ENCODE measurements at places on chromosomes 3 and 15. TPM values are rescaled to one million over a fixed set of nuclear protein-coding genes. Genes with fewer than 3 reads are reported as not detected.

Gene SH3GL3
- polyA plus RNA-seq, result not detected

Gene SOX14
- polyA plus RNA-seq, result not detected

Gene IMPG2
- polyA plus RNA-seq, result 0.10 TPM

Gene EFHB
- polyA plus RNA-seq, result 0.29 TPM

Gene GRAMD1C
- 1.2 TPM for polyA plus RNA-seq

Gene TTC21A
- 2.3 TPM for polyA plus RNA-seq

Gene SLC28A1
- polyA plus RNA-seq, result not detected

Gene ATP2C1
- polyA plus RNA-seq, result 105 TPM

GRCh38 chr3:16379838-16380237 lies 114.8 kb downstream of the OXNAD1 start:
- DNase-seq, result no peak

DNA sequence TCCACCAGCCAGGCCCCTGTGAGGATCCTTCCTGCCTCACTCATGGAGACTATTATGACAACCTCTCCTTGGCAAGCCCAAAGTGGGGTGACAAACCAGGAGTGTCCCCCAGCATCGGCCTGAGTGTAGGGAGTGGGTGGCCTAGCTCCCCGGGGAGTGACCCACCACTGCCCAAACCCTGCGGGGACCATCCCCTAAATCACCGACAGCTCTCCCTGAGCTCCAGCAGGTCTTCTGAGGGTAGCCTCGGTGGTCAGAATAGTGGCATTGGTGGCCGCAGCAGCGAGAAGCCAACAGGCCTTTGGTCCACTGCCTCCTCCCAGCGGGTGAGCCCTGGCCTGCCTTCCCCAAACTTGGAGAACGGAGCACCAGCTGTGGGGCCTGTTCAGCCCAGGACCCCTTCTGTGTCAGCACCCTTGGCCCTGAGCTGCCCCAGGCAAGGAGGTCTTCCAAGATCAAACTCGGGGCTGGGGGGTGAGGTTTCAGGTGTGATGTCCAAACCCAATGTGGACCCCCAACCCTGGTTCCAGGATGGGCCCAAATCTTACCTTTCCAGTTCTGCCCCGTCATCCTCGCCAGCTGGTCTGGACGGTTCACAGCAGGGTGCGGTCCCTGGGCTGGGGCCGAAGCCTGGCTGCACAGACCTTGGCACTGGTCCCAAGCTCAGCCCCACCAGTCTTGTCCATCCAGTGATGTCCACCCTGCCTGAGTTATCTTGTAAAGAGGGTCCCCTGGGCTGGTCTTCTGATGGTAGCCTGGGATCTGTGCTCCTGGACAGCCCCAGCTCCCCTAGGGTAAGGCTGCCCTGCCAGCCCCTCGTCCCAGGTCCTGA lies 1.0 kb downstream of the LIMD1 start:
- no peak for DNase-seq

DNA sequence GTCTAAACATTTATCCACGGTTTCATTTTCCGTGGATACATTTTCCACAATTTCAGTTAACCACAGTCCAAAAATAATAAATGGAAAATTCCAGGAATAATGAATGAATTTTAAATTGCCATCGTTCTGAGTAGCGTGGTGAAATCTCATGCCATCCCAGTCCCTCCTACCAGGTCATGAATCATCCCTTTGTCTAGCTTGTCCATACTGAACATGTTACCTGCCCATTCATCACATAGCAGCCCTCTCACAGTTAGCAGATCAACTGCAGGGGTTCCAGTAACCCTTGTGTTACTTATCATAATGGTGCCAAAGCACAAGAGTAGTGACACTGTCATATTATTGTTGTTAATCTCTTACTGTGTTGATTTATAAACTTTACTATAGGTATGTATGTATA lies 124.5 kb downstream of the GSK3B start:
- no peak for DNase-seq

DNA sequence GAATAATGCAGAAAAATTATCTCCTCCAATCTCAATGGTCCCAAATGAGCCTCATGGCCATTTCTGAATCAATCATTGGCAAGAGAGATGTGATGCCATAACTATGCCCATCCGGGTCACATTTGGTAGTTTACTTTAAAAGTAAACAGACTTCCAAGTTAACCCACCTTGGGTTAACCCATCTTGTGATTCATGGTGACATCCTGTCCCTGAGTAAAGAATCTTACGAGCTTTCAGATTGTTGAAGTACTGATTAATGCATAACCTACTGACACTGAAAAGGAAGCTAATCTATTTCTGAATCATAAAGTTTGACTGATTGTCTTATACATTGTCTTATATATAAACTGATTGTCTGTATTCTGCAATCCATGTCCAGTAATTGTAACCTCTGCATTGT lies 467.2 kb upstream of the AGTR1 start:
- no peak for DNase-seq

GRCh38 chr3:112013784-112014143 lies 15.0 kb downstream of the TAGLN3 start:
- no peak for DNase-seq

DNA sequence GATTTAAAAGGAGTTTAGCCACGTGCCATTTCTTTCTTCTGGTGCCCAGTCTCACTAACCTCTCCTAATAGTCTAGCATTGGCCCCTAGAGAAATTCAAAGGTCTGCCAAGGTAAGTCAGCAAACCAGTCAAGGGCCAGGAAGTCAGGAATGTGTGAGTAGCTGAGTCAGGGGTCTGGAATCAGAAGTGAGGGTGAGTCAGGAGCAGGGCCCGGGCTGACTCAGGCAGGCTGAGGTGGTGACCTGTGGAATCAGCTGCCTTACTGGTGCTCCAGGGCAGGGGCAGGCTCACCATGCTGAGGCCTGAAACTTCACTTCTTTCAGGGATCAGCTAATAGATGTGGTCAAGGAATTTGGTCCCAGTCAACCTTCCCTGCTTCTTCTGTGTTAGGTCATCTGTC lies 105.8 kb upstream of the MYZAP start:
- peak; percentile 26 for DNase-seq

- DNase-seq, result peak; percentile 4
These were observed 6.5 kb downstream of the PDCD10 start for GRCh38 chr3:167728176-167728575.

- no peak for DNase-seq
These were observed 472 bp downstream of the CHST14 start for GRCh38 chr15:40471105-40471807.

DNA sequence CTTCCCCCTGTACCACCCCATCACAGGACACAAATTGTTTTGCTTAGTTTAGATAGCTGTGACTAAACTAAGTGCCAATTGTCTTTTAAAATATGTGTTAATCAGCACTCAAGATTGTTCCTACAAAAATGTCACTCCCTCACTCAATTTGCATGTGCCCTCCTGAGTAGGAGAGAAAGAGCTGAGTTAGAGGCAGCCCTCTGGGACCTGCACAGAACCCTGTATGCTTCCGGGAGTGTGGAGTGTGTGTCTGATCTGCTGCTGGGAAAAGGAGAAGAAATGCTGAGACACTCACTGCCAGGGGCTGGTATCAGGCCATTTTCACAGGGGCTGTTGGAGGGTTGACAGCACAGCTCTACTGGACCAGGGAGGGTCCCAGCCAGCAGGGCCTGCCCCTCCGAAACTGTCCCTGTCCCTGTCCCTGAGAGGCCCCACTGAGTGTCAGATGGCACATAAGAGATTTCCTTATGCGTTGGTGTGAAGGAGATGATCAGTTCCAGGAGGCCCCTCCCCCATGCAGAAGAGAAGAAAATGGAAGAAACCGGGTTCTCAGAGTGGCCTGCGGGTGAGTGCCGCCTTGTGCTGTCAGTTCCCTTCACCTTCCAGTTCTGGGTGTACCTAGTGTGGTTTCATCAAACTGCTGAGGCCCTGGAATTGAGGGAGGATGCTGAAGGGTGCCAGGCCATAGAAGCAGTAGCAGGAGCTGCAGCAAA lies 3.9 kb upstream of the B3GNT5 start:
- DNase-seq, result no peak

- DNase-seq, result no peak
These were observed 28.6 kb upstream of the STXBP5L start for GRCh38 chr3:120879411-120879810.

GRCh38 chr3:157135671-157136396 lies 24.1 kb downstream of the CCNL1 start:
- DNase-seq, result no peak

GRCh38 chr3:63886858-63887257 lies 23.2 kb downstream of the ATXN7 start:
- no peak for DNase-seq

GRCh38 chr15:80835336-80835735 lies 56.2 kb downstream of the CEMIP start:
- no peak for DNase-seq

DNA sequence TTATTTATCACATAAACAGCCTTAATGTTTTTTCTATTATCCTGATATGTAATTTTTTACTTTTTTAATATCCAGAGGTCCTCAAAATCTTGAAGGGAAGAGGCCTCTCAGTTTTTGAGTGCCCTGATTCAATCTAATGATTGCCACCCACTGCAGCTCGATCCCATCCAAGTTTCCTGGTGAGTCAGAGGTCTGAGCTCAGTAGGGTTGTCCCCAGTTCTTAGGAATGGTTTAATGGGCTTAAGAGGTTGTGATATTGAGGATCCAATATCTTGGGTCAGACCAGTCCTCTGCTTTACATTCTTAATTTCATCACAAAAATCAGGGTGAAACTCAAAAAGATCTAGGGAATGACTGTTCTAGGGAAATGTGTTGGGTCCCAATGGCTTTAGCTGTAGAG lies 238.5 kb downstream of the NSUN3 start:
- DNase-seq, result no peak

DNA sequence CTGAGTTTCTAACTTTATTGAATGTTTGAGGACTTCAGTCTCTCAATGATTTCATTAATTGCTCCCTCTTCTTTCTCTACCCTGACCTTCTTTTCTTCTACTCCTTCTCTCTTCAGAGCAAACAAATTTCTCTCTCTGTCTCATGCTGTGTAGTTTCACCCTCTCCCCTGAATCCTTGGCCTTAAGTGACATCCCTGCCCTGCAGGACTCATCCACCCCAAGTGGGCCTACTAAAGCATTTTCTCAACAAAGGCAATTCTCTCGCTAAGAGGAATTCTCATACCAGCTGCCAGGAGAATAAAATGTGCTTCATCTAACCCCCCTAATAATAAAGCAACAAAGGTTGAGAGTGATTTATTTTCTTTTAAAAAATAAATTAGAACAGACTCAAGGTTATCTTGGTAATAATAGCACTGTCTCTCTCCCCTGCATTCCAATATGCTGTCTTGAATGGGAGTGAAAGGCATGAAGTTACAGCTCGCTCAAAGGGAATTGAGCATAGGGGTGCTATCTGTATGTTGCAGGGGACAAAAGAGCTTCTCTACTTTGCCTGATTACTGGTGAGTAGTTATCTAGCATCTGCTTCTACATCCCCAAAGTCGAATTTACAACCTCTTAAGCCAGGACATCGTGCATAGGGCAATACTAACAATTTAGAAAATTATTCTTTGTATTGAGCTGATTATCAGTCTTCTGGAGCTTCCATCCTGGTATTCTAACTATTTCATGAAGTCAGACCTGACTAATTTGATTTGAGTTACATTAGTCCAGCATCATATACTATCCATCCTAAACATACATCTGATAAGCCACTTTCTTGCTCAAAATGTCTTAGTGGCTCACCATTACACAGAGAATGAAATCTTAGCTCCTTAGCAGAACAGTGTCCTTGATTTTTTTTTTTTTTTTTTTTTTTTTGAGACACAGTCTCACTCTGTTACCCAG lies 76.9 kb upstream of the DNAJC19 start:
- DNase-seq, result no peak

DNA sequence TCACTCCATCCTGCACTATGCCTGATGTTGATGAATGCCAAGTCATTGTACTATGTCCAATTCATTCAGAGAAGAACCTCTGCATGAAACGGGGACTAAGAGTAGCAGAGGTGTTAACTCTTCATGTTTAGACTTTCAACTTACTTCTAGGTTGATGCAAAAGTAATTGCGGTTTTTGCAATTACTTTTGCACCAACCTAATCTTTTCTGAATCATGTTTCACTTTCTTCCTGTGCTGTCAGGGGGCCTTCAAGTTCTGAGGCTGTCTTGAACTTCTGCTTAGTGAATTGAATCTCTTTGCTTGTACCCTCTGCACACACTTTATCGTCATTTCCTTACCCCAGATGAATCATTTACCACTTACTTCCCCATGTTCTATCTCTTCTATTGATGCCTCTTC lies 636.2 kb downstream of the NAALADL2 start:
- DNase-seq, result no peak

- DNase-seq, result no peak
These were observed 219.7 kb upstream of the COL8A1 start for GRCh38 chr3:99418709-99419108.

- peak; percentile 59 for DNase-seq
These were observed 310.4 kb downstream of the ERC2 start for GRCh38 chr3:56157693-56158362.

- no peak for DNase-seq
These were observed 26.5 kb upstream of the XXYLT1 start for GRCh38 chr3:195297446-195297845.

DNA sequence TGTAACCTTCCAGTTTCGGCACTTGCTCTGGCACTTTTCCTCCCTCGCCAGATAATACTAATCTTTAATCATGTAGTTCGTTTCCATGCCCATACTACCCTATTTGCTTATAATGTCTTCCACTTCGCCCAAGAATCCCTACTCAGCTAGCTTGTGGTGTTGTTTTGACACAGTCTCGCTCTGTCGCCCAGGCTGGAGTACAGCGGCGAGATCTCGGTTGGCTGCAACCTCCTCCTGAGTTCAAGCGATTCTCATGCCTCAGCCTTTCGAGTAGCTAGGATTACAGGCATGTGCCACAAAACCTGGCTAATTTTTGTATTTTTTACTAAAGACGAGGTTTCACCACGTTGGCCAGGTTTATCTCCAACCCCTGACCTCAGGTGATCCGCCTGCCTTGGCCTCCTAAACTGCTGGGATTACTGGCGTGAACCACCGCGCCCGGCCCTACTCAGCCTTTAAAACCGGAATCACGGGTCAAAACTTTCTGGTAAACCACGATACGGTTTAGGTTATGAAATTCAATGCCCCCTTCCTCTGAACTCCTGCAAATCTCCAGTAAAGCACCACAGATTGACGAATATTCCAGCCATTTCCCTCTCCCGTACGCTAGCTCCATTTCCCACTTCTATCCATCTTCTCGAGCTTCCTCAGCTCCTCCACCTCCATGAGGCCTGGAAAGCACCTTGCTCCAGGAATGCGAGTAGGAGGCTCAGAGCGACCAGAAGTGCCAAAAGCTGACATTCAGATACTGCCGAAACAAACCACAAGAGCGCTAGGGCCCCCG lies 878 bp upstream of the RAD51 start:
- no peak for DNase-seq

DNA sequence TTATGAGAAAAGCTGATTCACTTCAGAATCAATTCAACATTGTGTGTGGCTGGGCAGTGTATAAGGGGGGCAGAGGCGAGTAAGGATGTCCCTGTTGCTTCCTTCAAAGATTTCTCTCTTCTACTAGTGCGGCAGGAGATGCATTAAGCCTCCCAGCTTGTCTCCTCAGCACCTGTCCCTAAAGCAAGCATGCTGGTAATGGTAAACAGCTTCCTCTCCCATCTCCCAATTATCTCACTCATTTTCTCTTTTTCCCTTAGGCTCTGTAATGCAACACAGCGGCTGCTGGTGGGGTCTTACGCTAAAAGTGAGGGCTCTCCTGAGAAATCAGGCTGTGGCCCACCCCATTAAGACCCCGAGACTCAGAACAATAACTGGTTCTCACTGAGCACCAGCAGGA lies 306.4 kb upstream of the ROPN1 start:
- no peak for DNase-seq

- no peak for DNase-seq
These were observed 36.9 kb downstream of the ABI3BP start for GRCh38 chr3:100956276-100956675.
